ENCODE measurements at places on chromosomes 3 and 15. TPM values are rescaled to one million over a fixed set of nuclear protein-coding genes. Genes with fewer than 3 reads are reported as not detected.

Gene ACY1
- 18.0 TPM for polyA plus RNA-seq

Gene KCNMB3
- polyA plus RNA-seq: 3.4 TPM

Gene GOLGA8T
- polyA plus RNA-seq: not detected

Gene BTLA
- 85.4 TPM for polyA plus RNA-seq

Gene SMAD6
- polyA plus RNA-seq: not detected
